Stimulated activated CD8-positive, alpha-beta memory T cell treated with anti-CD3 and anti-CD28 coated beads, Interleukin-4, amount 100 ng/mL, for 1 hour (primary cell): ENCODE measurements at places on chromosomes 3 and 15.

DNA sequence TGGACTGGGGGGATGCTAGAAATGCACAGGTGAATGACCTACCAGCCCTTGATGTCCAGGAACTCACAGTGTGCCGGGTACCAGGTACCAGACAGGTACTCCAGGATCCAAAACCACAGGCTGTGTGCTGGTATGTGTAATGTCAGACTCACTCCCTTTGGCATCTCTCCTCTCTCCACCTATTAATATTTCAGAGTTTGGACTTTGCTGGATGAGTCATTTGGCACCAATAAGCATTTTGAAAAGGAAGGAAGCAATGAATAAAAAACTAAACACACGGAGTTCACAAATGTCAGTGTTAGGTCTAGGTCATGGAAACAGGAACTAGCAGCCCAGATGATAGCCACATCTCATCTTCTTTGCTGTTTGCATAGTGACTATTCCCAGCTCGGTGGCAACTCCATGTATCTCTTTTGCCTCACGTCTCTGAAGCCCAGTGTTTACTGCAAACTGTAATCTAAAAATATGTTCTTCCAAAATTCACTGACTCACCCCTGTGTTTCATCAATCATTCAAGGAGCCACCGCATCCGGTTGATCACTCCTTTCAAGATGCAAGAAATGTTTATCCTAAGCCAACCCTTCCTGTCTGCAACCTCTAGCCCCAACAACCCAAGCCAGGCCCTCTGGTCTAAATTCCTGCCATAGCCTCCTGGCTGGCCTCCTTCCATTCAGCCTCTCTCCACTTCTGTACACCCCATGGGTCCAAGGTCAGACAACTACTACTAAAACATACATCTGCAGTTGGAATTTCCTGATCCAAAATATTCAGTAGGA, 8.4 kb downstream of the ITGB5 start:
- no peak for DNase-seq

DNA sequence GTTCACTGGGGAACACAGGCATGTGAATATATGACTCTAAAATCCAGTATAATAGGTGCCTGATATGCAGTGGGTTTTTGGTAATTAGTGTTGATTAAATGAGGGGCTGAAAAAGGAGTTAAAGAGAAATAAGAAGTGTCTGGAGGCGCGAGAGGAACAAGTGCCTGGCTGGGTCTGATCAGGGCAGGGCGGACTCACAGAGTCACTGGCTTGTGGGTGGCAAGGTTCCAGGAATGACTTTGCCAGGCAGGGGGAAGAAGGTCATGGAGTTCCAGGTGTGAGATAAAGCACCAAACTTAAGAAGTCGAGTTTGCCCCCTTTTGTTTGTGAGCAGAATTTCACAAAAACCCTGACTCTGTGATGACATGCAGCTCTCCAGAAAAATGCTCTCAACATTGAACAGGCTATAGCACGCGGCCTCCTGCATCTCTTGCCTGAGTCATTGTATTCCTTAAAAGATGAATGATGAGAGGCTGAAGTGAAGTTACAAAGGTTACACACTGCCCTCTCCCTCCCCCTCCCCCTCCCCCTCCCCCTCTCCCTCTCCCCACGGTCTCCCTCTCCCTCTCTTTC, 63.0 kb upstream of the LMCD1 start:
- no peak for DNase-seq

- DNase-seq = no peak
Measured at GRCh38 chr3:161941891-161942290, 445.3 kb downstream of the OTOL1 start.

GRCh38 chr15:77568973-77569728, 63.6 kb downstream of the LINGO1 start:
- DNase-seq = no peak

DNA sequence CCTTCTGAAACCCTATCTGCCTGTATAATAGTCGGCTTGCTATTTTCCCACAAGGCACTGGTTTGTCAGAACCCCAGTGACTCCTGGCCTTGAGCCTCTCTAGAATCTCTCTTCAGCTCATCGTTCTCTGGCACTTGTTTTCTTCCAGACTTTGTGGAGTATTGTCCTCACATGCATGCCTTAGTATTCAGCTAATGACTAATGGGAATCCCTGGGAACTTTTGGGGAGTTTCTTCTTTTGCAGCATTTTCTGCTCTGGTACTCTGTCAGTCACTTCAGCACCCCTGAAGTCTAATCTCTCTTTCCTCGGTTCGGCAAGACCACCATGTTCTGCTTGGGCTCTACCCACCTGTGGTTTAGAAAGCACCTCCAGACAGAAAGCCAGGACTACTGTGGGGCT, 35.8 kb upstream of the THRB start:
- DNase-seq = no peak

DNA sequence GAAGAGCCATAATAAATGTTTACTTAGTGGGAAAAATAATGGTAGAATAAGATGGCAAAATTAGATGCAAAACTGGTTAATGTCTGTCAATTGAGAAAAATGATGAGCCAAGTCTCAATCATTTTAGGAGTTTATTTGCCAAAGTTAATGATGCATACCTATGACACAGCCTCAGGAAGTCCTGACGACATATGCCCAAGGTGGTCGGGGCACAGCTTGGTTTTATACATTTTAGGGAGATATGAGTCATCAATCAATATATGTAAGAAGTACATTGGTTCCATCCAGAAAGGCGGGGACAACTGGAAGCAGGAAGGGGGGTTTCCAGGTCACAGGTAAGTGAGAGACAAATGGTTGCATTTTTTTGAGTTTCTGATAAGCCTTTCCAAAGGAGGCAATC, 31.5 kb downstream of the CLEC3B start:
- no peak for DNase-seq

DNA sequence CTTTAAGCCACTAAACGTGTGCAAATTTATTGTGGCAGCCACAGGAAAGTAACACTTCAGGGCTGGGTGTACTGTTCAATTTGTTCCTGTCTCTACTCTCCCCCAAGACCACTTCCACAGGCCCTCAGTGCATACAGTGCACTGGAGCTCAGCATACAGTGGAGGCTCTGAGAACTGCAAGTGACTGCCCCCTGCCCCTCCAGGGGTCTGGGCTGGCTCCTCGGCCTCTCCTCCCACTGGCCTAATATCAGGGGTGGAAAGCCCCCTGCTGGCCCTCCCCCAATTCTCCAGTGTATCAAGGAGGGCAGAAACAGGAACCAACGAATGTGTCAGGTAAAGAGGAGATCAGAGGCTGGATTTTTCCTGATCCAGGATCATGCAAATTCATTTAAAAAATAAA, 19.9 kb upstream of the HEG1 start:
- DNase-seq = no peak

GRCh38 chr3:194034346-194035336, 101.3 kb upstream of the HES1 start:
- no peak for DNase-seq

DNA sequence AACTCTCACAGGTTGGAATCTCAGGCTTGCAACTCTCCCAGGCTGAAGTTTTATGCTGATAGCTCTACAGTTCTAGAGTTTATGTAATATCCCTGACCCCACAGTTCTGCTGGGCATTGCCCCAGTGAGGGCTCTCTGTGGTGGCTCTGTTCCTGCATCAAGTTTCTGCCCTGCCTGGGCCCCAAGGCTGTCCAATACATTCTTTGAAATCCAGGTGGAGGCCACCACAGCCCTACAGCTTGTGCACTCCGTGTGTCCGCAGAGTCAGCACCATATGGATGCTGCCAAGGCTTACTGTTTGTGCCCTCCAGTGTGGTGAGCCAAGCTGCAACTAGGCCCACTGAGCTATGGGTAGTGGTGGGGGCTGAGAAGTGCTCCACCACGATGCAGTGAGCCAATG, 1141.2 kb upstream of the EPHA6 start:
- DNase-seq = no peak

- DNase-seq = no peak
Measured at GRCh38 chr3:157981819-157982218, 124.4 kb downstream of the SHOX2 start.

DNA sequence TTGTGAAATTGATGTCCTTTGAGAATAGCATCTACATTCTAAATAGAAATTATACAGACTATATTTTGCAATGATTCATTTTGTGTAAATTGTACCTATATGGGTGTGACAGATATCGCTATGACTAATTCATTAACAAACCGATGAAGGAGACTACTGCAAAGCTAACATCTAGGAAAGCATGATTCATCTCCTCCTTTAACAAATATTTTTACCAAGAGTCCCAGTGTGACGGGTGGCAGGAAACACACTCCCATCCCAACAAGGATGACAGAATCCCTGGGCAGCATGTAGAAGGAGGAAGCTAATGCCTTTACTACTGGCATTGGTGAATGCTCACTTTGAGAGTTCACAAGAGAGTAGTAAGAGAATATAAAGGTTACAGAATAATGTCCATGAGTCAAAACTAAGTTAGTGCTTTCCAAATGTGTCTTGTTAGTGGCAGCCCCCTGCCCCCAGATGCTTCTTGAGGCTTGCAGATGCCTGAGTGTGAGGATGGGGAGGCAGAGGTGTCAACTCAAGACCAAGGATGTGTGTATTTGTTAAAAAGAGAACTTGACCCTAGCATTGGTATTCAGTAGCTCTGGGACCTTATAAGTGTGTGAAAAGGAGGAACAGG, 180.6 kb downstream of the FMN1 start:
- no peak for DNase-seq

GRCh38 chr15:85412066-85412465, 31.7 kb downstream of the AKAP13 start:
- DNase-seq = no peak

DNA sequence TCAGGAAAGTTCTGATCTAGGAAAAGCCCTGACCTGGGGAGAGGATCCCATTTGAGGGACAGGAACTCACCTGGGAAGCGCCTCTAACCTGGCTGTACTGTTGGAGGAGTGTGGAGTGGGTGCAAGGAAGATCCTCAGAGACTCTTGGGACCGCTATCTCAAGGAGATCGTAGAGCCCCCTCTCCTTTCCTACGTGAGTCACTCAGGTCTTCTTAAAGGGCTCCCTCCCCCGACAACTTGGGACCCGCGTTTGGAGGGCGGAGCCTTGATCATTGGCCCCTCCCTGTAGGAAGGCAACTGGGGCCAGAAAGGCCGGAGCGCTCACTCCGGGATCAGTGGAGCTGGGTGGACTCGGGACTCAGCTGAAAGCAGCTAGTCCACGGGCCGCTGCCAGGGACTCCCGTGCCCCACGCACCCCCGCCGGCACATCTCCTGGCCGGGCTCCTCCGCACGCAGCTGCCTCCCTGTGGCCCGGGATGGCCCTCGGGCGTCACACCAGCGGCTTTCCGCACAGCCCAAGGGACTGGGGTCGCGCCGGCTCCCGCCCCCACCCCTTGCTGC, 520 bp downstream of the SLC26A6 start:
- peak; percentile 32 for DNase-seq

GRCh38 chr3:134020135-134020680, 9.5 kb downstream of the SLCO2A1 start:
- DNase-seq = no peak

- DNase-seq = no peak
Measured at GRCh38 chr15:60858511-60859070, 370.5 kb downstream of the RORA start.

GRCh38 chr3:142990721-142991120, 10.6 kb upstream of the U2SURP start:
- no peak for DNase-seq

DNA sequence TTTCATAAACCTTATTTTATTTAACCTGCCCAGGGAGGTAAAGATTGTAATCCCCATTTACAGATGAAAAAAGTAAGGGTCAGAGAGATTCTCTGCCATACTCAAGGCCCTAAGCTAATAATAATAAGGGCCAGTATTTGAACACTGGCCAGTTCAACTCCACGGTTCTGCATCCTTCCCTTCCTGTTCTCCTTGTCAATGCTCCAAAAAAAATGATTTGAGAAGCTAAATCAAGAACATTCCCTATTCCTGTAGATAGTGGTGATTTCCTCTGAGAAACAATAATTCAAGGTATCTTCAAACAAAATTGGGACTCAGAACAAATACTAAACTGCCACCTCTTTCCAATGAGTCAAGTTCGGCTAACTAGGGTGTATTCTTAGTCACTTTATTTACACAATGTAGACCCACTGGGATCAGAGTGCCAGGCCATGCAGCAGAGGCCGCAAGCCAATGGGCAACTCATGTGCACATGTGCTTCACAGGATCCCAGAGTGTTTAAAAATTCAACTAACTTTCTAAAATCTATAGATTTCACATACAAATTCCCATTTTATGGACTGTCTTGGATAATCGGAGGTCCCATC, 459.6 kb upstream of the WNT5A start:
- no peak for DNase-seq

DNA sequence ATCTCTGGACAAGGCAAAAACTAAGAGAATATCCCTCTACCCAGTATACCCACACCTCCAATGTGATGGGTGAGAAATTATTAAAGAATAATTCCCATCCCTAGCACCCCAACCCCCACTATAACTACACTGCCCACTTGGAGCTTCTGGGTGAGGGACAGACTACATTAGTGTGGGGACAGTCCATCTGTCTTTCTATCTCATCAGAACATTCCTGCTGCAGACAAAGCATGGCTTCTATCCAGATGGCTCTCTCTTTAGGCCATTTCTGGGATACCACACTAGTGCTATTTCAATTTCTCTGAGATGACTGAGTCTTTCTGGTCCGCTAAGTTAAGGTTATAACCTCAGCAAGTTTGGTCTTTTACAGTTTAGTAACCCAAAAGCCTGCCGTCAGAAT, 6.6 kb downstream of the CSNK1G1 start:
- DNase-seq = no peak

DNA sequence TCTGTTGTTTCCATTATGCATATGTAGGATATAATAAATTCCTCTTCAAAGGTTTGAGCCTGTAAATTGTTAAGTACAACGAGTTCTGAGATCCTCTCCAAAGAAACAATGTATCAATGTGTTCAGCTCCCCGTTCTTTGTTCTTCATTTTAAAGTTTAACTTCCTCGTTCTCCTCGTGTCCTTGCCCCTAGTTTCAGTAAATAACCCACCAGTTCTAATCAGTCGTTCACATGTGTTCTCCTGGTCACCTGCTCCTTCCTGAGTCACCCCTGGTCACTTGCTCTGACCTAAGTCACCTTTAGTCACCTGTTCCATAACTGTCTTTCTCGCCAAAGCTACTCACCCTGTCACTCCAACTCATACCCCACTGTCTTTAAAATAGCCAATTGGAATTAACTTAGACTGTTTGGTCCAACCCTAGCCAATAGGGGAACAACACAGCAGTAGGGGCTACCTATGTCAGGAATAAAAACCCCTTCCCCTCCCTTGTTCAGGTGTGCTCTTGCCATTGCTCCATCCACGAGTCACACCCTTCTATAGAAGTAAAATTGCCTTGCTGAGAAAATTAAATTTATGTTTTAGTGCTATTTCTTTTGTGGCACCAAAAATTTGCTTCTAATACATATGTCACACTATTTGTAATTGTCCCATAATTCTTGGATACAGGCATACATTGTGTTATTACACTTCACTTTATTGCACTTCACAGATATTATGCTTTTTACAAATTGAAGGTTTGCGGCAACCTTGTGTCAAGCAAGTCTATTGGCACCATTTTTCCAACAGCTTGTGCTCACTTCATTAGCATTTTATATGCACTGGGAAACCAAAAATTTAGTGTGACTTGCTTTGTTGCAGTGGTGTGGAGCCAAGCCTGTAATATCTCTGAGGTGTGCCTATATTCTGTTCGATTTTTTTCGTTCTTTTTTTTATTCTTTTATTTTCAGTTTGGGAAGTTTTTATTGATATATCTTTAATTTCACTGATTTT, 15.3 kb upstream of the MCF2L2 start:
- no peak for DNase-seq

- DNase-seq = no peak
Measured at GRCh38 chr3:45874677-45875346, 11.5 kb upstream of the CCR9 start.
